ENCODE measurements at places on chromosomes 4 and X.

DNA sequence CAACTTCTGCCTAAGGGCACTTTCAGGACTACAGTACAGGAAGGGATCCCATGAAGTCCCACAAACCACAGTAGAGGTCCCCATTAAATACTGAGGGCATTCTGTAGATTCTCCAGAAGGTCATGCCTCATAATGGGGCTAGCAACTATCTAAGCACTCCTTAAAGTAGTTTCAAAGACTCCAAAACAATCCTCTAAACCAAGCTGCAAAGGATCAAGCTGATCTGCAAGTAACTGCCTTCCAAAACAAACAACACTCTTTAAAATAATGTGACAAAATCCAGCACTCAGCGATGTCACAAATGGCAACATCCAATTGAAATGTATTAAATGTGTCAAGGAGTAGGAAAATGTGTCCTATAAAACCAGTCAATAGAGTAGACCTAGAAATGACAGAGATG, 118.7 kb downstream of the FRYL start:
- no peak for DNase-seq

DNA sequence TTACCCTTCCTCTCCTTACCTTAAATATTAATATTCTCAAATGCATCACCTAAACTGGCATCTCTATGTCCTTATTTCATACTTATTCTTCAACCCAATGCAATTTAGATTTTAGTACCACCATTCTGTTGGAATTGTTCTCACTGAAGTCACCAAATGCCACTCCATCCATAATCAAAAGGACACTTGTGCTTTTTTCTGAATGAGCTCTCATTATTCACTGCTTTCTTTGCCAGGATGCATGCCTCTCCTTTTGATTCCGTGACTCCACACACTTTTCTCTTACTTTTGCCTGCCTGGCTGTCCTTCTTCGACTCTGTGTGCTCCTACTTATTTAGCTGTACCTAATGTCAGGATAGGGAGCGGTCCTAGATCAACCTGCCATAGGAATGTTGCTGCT, 633.1 kb upstream of the BOD1L1 start:
- no peak for DNase-seq

DNA sequence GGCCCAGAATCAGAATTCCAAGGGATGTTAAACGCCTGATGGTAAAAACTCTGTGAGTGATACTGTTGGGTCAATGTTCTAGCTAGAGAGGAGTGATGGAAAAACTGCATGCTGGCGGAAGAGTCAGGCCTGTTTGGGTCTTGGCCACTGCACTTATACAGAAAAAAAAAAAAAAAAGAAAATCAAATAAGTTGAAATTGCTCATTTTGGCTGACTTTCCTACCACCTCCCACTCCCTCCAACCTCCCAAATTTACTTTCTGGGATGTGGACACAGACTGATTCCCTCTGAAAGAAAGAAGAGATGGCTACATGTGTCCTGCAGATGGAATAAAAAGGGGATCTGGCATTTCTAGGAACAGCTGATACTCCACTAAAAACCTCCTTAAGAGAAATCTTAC, 234.1 kb upstream of the GIMD1 start:
- DNase-seq: no peak

- no peak for DNase-seq
Observed at GRCh38 chr4:86031927-86032326, 327.9 kb downstream of the MAPK10 start.

- no peak for DNase-seq
Observed at GRCh38 chrX:72247206-72247942, 8.5 kb upstream of the ERCC6L start.

DNA sequence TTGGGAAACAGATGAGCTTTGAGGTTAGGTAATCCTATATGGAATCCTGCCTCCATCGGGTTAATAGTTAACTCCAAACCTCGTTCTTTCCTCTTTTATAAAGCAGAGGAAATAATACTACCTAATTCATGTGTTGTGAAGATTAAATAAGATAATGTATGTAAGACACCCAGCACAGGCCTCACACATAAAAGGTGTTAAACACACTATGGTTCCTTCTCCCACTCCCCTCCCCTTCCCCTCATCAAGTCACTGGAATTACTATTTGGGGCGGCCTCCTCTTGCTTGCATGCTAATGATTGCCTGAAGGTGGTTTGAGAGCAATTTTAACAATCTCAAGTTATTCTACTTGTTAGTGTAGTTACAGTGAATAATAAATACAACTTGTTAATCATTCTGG, 404.4 kb upstream of the RASGEF1B start:
- no peak for DNase-seq

DNA sequence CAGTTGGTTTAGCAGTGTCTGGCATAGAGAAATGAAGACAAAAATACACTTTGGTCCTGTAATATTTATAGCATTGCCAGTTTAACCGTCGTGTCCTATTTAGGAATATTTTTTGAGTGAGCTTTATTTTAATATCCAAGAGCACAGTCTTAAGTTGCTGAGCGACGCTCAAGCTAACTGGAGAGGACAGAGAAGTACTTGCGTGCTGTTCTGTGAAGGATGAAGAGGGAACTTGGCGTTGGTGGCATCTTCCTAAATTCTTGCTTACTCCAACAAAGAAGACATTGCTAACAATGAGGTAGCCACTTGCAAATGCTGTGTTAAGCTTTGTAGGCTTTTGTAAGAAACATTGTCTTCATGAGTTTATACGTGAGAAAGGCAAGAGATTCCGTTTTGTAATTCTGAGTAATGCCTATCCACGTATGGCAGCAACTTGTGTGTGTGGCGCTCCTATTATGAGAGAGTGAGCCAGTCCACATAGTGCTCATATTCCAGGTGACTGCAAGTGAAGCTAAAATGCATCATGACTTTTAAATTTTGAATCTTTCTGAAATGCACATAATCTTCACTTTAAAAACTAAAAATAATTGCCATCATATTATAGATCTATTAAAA, 50.6 kb downstream of the SYNPO2 start:
- no peak for DNase-seq

- DNase-seq: no peak
Observed at GRCh38 chrX:3621414-3621813, 92.0 kb downstream of the PRKX start.

DNA sequence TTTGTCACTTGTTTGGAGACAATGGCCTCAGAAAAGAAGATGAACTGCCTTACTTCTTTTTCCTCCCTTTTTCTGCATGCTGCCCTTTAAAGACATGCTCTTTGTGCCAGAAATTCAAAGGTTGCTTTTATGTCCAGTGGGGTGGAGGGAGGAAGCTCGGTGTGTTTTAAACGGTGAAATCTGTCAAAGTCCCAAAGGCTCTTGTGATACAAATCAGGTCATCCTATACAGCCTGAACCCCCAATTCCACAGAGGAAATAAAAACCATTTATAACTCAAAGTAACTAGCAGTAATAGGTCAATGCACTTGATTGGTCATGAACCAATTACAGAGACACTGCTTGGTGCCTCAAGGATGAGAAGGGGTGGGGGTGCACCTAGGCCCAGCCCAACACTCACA, 339.3 kb upstream of the F9 start:
- no peak for DNase-seq

- no peak for DNase-seq
Observed at GRCh38 chr4:80461412-80461811, 125.9 kb downstream of the CFAP299 start.
